ENCODE measurements at places on chromosomes 1 and 21. TPM values are rescaled to one million over a fixed set of nuclear protein-coding genes. Genes with fewer than 3 reads are reported as not detected.

GRCh38 chr1:174902531-174903099, 97.1 kb upstream of the CACYBP start:
- no peak for DNase-seq

DNA sequence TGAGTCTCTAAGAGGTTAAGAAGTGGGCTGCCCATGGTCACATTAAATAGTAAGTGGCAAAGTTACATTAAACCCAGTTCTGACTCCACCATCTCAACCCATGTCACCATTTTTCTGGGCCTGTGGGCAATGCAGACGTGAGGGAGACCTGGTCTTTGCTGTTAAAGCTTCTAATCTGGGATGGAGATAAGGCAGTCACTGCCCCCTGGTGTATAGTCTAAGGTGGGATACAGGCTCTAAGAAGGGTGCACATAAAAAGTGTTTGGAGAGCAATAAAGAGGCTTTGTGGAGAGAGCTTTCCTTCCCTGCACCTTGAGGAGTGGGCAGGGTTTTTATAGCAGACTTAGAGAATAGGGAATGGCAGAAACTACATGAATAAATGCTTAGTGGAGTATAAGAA, 141.3 kb downstream of the ROR1 start:
- no peak for DNase-seq

GRCh38 chr1:229880271-229881170, 186.5 kb upstream of the GALNT2 start:
- no peak for DNase-seq

DNA sequence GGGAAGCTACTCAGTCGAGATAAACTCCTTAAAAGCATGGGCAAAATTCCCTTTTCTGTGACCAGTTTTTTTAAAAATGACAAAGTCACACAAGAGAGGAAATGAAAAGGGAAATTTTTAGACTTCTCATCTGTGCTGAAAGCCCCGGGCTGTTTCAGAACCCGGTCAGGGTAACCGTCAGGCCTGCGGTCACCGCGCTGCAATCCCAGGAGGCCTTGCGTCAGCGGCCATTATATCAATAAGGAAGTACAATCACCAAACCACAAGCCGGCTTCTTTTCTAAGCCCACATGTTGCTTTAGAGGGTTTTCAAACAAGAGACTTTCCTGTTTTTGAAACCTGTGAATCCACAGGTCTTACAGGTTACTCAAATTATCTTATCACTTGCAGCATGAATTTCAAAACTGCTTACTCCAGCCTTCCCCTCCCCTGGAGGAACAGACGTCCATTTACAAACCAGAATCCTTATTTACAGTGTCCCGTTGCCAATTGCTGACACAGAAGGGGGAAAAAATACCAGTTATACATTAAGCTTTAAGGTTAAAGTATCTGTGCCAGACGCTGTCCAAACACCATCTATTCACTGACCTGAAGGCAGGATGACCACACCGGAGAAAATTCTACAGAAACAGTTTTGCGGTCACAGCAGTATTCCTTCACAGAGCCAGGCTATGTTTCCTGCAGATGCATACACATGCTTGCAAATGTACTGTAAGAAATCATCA, 165.3 kb downstream of the TOMM20 start:
- no peak for DNase-seq

- no peak for DNase-seq
These were observed 19.0 kb upstream of the ABCG1 start for GRCh38 chr21:42199868-42200463.

- no peak for DNase-seq
These were observed 19.4 kb downstream of the METTL13 start for GRCh38 chr1:171800851-171801250.

DNA sequence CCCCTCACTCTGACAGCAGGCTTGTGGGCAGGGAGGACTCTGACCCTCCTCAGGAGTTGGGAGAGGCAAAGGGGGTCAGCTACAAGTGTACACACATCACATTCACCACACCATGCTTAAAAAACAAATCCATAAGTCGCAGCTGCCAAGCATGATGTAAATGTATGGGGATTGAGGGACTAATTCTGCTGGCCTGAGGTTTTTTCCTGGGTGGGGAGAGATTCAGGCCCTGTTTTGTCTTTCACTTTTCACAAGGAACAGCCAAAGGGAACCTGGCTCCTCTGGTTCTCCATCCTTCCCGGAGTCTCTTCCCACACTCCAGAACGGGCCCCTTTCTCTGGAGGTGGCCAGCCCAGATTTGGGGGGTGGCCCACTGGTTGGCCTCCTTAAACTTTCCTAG, 1.3 kb upstream of the MTARC2 start:
- no peak for DNase-seq

DNA sequence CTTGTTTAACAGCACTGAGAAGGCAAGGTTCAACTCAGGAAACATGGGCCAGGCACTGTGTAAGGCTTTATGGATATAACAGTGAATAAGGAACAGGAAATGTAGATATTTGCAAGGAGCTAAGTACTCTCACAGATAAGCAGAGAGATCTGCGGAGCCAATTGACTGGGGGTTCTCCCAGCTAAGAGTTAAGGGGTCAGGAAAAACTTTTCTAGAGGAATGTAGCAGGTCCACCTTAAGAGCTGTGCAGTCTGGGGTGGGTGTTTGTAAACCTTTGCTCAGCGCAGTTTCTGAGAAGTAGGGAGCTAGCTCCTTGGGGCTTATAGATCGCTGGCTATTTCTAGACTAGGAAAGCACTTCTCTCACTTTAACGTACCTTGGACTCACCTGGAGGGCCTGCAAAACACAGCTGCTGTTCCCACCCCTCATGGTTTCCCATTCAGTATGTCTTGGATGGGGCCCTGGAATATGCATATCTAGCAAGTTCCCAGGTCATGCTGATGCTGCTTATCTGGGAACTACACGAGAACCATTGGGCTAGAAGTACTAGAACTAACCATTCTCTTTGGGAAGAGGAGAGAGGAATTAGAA, 51.7 kb downstream of the TLCD4 start:
- no peak for DNase-seq

Gene SHISA4
- total RNA-seq = 2.9 TPM

Gene THEMIS2
- 4.6 TPM for total RNA-seq

Data from glutamatergic neuron (in vitro differentiated cells).